ENCODE measurements at places on chromosomes 7 and 10.
A peak's percentile ranks its signal among the peaks of the same experiment; 100 is the strongest.

DNA sequence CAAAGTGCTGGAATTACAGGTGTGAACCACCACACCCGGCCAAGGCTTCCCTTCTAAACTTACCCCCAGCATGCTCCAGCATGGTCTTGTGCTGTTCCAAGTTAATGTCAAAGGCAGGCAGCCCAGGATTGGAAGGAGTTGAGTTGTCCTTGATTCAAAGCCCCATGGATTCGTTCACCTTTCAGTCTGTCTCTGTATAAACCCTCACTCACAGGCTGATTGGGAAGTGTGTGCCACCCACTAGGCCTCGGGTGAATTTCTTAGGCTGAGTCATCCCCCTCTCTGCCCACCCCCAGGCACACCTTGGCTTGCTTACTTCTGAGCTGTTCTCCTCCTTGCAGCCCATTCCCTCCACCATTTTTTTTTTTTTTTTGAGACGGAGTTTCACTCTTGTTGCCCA, 13.3 kb upstream of the PRDX3 start:
- DNase-seq, result no peak

GRCh38 chr7:29318853-29319718, 124.5 kb downstream of the CHN2 start:
- no peak for DNase-seq

GRCh38 chr7:138943061-138943460, 38.1 kb downstream of the KIAA1549 start:
- DNase-seq, result no peak

GRCh38 chr10:117454502-117454901, 79.3 kb upstream of the PDZD8 start:
- no peak for DNase-seq

GRCh38 chr10:77381750-77382149, 255.9 kb downstream of the KCNMA1 start:
- peak; percentile 60 for DNase-seq

DNA sequence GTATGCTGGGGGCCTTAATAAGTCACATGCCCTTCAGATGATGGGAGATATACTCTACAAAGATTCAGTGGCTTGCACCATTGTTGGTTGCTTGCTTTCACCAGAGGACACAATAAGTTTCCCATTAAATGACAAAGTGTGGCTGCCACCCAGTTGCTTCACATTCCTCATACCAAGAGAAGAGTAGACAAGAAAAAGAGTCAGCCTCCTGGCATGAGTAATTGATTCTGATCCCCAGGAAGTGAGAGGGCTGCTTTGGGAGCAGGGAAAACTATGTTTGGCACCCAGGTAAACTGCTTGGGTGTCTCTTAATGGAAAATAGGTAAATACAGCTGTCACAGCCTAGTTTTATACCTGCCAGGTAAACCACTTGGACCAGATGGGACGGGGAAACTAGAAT, 66.7 kb upstream of the IL6 start:
- no peak for DNase-seq

DNA sequence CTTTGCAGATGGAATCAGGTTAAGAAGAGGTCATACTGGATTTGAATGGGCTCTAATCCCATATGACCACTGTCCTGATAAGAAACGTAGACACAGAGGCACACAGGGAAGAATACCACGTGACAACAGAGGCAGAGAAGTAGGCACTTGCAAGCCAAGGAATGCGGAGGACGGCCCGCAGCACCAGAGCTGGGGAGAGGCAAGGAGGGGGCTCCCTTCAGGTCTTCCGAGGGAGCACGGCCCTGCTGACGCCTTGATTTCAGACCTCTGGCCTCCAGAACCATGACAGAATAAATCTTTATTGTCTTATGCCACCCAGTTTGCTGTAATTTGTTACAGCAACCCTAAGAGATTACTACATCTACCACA, 44.7 kb upstream of the TMEM213 start:
- no peak for DNase-seq

DNA sequence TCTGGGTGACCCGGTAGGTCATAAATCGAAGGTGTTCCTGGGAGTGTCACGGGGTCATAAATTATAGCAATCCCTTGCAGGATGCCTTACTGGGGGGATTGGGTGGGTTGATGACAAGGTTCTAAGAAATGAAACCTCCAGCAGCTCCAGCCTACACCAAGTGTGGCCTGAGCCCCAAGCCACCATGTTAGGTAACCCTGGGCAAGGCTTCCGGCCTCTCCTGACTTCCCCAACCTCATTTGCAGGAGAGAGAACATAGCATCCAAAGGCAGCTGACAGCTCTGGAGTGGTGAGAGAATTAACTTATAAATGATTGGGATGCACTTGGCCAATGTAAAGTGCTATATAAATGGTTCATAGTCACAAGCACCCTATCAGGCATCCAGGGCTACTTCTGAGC, 52.8 kb upstream of the TMEM273 start:
- DNase-seq, result no peak

DNA sequence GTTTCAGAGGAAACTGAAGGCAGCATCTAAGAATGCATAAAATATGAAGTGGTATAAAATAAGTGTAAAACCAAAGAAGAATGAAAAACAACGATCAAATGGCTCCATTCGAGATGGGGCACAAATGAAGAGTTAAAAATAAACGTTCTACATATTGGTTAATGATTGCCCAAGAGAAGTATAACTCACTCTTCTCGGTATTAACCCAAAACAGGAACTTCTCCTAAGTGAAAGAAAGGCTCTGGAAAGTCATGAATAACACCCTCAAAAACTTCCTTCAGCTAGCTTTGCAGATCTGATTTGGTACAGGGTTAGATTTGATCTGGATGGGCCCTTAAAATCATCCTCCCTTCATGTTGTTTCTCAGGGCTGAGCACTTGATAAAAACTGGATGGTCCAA, 94.3 kb upstream of the ADO start:
- no peak for DNase-seq

DNA sequence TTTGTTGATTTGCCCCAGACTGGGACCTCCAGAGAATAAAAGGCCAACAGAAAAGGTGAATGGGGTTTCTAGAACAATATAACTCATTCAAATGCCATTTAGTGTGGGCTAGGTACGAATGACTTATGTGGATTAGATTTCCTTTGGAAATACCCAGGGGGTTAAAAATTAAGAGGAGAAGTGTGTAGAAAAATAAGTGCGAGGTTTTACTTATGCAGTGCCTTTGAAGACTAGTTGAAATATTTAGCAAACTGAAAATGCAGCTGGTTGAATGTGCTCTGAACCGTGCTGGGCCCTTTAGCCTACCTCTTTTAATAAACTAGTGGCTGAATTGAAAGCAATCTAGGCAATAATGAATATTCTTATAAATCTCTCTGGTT, 180.6 kb downstream of the LRMDA start:
- no peak for DNase-seq

DNA sequence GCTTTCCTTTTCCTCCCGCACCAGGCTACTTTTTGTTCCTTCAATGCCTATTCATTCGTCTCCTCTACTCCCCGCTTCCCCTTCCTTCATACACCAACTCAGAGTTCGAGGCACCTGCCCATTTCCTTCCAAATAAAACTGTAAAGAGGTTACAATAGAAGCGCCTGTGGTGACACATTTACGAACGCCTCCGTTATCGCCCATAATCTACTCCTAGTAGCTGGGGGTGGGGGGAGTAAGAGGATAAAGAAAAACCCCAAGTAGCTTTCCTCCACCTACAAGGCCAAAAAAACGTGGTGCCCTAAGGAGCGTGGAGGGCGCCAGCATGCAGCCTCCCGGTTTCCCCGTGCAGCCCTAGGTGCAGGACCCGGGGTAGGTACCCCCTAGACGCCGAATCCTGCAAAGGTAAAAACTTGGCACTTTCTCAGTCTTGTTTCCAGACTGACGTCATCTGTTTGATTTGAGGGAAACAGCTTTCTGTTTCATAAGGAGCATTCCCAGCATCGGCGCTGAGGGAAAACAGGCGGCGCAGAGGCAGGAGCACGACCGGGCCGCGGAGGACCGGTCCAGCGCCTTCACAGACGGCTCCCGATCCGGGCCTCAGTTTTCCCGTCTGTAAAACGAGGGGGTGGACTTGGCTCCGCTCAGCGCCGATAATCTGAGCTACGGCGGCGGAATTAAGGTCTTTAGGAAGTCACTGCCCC, 922 bp downstream of the PPA1 start:
- no peak for DNase-seq

- DNase-seq, result no peak
Measured at GRCh38 chr7:44348851-44349781, 23.7 kb upstream of the CAMK2B start.

DNA sequence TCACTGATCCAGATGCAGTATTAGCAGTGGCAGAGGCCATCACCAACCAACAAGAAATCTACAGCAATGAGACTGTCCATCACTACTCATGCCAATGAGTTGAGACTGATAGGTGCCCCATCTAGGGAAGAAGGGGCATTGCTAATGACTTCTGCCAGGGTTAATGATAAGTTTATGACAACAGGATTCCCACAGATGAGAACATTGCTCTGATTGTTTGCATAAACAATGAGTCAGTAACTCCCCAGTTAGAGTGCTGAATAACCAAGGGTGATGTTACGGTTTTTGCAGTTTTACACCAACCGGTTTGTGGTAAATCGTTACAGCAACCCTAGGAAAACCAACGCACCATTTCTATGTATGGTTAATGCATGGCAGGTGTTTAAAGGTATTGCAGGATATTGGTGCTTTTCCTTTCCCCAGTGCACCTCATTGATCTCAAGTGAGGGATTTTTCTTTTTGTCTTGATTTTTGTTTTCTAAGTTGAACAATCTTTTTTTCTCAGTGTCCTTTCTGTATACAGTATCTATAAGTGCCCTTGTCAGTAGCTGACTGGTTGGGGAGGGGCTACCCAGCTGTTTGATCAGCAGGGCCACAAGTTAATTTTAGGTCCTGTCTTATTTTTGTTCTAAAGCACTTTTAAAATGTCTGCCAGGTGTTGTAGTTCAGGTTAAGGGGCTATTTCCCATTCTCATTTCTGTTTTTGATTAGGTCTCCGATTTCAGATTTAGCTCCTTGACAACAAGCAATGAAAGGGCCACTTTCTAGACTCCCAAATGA, 3.9 kb upstream of the CSGALNACT2 start:
- no peak for DNase-seq

GRCh38 chr10:43814663-43815062, 166.0 kb upstream of the ZNF32 start:
- no peak for DNase-seq

- no peak for DNase-seq
Measured at GRCh38 chr7:12291870-12292269, 80.8 kb downstream of the TMEM106B start.

GRCh38 chr7:16202303-16202702, 219.0 kb downstream of the CRPPA start:
- no peak for DNase-seq

DNA sequence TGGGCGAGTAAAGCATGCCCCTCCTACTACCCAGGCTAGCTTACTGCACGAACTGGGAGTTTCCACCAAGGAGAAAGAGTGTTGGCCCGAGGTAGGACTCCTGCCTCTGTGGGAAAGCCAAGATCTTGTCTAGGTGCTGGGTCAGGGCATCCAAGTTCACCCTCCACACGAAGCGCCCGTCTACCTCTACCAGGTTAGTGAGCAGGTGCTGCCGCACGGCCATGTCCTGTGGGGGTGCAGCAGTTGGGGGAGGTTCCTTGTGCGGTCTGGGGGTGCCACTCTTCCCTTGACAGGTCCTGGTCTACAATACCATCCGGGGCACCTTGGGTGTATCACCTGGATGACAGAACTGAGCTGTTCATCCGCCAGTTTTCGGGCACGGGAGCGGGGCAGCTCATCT, 1.7 kb downstream of the ABHD11 start:
- no peak for DNase-seq

- DNase-seq, result no peak
Measured at GRCh38 chr10:34721208-34721840, 93.8 kb downstream of the PARD3 start.

DNA sequence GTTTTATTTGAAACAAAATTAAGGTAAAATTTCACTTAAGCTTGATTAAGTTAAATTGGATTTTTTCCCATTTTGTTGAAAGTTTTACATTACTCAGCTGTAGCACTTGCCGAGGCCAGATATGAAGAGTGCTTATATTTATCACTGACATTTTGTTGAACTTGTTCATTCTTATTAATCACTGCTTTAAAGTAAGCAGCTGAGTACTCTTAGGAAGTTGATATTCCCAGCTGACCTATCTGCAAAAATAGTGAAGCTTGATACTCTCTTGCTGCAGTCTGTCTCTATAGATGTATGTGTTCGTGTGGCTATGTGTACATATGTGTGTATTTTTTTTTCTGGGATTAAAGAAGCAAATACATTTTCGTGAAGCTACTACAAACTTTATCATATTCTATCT, 150.0 kb downstream of the SKAP2 start:
- no peak for DNase-seq

GRCh38 chr7:102810916-102811315, 62.1 kb downstream of the FAM185A start:
- DNase-seq, result no peak

DNA sequence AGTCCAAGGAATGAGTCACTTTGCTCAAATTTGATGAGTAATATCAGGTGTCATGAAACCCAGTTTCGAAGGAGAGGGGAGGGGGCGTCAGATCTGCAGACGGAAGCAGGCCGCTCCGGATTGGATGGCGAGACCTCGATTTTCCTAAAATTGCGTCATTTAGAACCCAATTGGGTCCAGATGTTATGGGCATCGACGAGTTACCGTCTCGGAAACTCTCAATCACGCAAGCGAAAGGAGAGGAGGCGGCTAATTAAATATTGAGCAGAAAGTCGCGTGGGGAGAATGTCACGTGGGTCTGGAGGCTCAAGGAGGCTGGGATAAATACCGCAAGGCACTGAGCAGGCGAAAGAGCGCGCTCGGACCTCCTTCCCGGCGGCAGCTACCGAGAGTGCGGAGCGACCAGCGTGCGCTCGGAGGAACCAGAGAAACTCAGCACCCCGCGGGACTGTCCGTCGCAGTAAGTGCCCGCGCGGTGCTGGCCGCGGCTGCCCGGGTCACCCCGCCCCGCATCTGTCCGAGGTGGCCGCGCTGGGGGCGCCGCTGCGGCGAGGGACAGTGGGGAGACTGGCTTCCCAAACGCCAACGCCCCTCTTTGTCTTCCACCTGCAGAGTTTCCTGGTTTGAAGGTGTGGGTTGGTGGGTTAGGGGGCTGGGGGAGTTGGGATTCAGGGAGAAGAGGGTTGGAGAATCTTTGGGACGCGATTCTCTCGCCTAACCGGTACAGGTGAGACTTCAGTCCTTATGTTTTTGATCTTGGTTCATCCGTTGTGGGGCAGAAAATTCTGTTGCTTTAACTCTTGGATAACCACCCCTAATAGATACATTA, at the start of gene TAC1:
TAC1 (plus strand) TSS at position 351 of the 829 bp plus-strand sequence. CDS start 527 bp downstream, outside the sequence.
- DNase-seq, result no peak

GRCh38 chr10:129863201-129863663, 100.8 kb downstream of the EBF3 start:
- no peak for DNase-seq

- no peak for DNase-seq
Measured at GRCh38 chr7:94223375-94224084, 171.2 kb upstream of the COL1A2 start.

DNA sequence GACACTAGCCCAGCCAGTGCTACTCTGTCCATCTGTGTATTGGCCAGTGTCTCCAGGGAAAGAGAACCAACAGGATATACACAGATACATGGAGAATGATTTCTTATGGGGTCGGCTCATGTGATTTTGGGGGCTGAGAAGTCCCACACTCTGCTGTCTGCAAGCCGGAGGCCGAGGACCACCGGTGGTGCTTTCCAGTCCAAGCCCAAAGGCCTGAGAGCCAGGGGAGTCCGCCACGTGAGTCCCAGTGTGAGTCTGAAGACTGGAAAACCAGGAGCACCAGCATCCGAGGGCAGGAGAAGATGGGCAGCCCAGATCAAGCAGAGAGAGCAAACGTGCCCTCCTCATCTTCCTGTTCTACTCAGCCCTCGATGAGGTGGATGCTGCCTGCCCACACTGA, 71.5 kb downstream of the C10orf143 start:
- DNase-seq, result no peak

Measured in NCI-H187 treated with DMSO at 0.1 percent for 48 hours (cell line).